ENCODE measurements at places on chromosomes 11 and 22.

GRCh38 chr22:40747361-40747760 lies 68.1 kb downstream of the MCHR1 start:
- DNase-seq = no peak

DNA sequence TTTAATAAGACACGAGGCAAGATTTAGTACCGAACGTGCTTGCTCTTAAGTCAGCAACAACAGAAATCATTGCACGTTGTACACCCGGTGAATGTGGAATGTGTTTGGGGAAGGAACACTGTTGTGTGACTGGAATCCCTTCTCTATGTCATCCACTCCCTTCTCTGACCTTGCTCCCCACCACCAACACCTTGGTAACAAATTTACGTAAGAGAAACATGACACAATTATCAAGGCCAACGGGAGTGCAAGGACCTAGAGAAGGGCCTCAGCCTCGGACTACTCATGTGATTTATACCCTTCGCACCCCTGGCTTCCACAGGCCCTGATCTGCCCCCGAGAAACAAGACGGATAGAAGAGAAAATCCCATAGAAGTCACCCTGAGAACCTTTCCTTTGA lies 236.2 kb downstream of the LARGE1 start:
- no peak for DNase-seq

DNA sequence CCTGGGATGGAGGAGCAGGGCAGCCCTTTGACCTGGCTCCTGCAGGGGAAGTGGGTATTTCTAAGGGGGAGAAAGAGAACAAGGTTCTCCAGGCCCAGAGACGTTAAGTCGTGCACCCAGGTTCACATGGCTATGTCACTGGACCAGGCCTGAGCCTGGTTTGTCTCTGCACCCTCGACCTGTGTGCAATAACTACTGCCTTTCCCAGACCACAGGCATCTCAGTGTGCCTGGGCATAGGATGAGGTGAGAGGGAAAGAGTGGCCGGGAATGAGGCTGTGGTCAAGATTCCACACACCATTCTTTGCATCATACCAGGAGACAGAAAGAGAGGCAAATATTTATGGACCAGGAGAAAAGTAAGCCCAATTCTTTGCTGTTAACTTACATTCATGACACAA lies 66.8 kb downstream of the PRR5L start:
- no peak for DNase-seq

GRCh38 chr11:5550440-5551095 lies 2.2 kb upstream of the OR52H1 start:
- DNase-seq = no peak

- DNase-seq = no peak
Observed at GRCh38 chr11:131146827-131147490, 223.5 kb upstream of the NTM start.

DNA sequence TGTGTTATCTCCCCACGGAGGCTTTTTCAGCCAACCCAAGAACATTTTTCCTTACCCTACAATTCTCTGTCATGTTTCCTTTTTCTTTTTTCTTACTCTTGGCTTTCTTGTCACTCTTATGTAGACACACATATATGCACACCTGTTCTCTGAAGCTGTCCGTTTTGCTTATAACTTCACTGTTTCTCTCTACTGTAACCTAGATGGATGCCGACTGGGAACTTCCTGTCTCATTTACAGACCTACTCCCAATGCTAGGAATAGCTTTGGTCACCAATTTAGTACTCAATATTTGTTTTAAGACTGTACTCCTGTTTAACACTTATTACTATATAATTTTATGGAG lies 9.9 kb upstream of the CASP12 start:
- no peak for DNase-seq

DNA sequence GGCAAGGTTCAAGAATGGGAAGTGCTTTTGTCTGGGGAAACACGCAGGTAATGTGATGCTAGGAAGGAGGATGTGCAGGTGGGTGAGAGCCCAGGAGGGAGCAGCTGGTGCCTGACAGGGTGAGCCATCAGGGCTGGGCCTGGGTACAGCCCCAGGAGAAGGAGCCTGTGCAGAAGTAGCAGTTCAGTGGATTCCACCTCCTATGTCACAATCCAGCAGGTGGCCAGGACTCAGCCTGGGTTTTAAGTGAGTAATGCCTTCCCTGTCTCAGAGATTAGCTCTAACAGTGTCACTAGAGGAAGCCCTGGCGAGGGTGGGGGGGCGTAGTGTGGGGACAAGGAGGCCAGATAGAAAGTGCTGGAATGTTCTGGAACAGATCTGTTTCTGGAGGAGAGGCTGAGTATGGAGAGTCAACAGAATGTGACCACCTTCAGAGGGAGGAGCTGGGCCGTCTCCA lies 8.1 kb downstream of the RIC8A start:
- no peak for DNase-seq

DNA sequence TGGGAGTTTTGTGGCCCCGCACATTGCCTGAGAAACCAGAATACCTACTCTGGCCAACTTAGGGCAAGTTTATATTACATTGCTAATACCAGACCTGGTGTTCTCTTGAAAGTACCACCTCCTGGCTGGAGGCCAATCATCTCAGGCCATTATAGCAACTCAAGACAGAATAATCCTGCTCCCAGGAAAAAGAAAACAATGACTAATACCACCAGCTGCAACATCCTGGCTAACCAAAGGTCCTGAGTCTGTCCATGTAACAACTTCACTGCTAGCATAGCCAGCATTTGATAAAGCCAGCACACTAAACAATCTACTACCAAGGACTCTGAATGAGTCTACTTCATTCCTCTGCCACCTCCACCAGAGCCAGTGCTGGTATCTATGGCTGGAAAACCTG lies 1298.7 kb upstream of the CNTN5 start:
- no peak for DNase-seq

GRCh38 chr11:64745521-64746328 lies 1.8 kb upstream of the RASGRP2 start:
- no peak for DNase-seq

- DNase-seq = no peak
Observed at GRCh38 chr22:44669561-44669976, 32.4 kb upstream of the PRR5 start.

Measured in NCI-H526 treated with DMSO at 0.1 percent for 48 hours (cell line).